HuH-7 (cell line): ENCODE measurements at places on chromosomes 3 and 15.

GRCh38 chr3:180747805-180748361 lies 68.6 kb upstream of the CCDC39 start:
- no peak for DNase-seq

GRCh38 chr3:193928354-193929209 lies 207.4 kb upstream of the HES1 start:
- no peak for DNase-seq

GRCh38 chr3:16506884-16507577 lies 6.5 kb downstream of the RFTN1 start:
- no peak for DNase-seq

DNA sequence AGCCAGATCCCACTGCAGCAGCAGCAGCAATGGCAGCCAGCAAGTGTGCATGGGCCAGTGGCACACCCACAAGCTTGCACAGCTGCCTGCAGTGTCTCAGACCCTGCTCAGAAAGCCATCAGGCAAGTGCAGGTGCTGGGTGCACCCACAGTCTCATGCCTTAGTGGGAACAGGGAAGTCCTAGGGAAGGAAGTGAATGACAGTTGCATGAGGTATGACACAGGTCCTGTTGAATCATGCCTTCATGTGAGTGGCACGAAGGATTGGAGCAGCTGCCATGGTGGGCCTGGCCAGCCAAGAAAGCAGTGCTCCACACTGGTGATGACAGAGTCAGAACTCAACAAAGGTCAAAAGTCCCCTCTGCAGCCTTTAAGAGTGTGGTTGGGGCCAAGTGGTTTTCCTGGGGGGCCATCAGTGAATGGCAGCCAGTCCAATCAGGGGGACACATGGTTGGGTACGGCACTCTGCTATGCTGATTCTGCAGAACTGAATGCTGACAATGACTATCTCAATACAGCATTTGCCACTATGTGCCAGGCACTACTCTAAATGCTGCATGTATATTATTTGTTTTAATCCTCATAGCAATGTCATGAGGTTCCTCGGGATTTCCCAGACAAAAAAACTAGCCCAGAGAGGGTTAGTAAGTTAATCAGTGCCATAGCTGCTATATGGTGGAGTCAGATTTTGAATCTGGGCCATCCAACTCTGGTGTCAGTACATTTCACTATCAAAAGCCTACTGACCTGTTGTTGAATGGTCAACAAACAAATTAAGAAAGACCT lies 94.3 kb downstream of the AQP9 start:
- DNase-seq: no peak

DNA sequence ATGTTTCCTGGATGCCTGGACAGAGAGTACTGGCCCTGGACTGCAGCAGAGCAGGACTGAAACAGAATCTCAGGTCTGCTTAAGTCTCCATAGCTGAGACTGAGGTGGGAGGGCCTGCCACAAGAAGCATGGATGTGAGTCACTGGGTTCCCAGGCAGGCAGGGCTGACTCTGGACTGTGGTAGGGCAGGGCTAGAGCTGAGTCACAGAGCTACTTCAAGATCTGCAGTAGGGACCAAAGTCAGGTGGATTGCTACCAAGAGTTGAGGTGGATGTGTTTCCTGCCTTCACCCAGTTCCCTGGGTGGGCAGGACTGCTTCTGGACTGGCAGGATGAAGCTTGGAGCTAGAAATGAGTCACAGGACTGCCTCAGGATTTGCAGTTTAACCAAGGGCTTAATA lies 282.9 kb downstream of the AGBL1 start:
- DNase-seq: no peak

- DNase-seq: no peak
Observed at GRCh38 chr15:95266451-95267061, 1035.2 kb downstream of the MCTP2 start.

- DNase-seq: no peak
Observed at GRCh38 chr3:47577583-47578118, 1.0 kb downstream of the CSPG5 start.

DNA sequence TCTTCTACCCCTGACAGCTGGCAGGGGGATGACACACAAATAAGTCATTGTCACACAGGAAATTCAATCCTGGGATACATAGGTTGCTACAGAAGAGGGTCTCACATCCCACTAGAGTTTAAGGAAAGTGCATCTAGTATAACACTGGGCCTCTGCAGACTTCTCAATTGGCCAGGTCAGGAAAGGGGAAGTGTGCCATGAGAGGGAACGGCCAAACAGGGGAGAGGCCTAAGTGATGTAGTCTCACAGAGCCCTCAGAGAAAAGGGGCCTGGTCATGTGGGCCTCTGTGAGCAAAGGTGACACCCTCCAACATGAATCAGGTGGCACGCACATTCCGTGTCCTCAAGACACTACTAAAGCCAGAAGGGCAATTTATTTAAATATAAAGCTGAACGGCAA lies 11.2 kb downstream of the ZXDC start:
- no peak for DNase-seq

DNA sequence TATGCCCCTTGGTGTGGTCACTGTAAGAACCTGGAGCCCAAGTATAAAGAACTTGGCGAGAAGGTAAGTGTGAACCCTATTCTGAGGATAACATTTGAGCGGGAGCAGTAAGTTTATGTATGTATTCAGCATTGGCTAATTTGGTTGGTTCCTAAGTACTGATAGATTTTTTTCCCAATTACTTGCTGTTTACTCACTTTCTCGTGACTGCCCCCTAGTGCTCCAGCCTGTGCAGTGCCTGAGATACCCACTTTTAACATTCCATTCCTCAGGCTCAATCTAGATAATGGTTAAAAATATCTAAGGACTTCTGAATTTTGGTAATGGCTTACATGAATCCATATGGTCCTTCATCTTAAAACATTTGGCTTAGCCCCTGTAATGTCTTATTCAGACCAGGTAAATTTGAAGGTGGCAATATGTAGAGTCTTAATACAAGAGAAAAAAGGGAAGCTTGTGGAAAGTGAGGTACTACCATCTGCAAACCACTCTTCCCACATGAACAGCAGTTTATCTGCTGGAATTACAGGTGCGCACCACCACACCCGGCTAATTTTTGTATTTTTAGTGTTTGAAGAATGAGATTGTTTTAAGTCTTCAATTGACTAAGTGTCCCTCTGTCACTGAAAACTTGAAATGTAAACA lies 7.1 kb downstream of the ELL3 start:
- DNase-seq: peak; percentile 44

- DNase-seq: no peak
Observed at GRCh38 chr15:38211249-38211648, 41.4 kb upstream of the SPRED1 start.

GRCh38 chr3:124620600-124621063 lies 109.6 kb upstream of the UMPS start:
- peak; percentile 71 for DNase-seq

DNA sequence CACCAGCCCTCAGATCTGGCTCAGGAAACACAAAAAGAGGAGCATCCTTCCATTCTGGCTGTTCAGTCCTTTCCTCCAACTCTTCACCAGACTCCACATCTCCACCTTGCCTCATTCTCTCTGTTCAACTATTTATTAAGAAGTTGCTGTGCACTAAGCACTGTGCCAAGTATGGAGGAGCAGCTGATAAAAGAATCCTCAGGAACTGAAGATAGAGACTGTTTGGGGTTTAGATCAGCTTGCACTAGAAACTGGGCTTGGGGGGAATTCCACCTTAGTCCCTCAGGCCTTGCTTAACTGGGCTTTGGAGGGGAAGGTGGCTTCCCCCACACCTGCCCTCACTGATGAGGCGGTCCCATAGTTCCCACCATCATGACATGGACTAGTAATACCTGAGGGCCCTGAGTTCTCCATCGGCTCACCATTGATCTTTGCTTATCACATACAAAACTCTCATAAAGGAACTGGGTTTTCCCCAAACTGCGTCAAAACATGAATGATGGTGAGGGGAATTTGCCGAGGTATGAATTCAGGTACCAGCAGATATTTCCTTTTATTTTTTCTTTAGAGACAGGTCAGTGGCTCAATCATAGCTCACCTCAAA lies 1.7 kb upstream of the CCR8 start:
- DNase-seq: no peak

DNA sequence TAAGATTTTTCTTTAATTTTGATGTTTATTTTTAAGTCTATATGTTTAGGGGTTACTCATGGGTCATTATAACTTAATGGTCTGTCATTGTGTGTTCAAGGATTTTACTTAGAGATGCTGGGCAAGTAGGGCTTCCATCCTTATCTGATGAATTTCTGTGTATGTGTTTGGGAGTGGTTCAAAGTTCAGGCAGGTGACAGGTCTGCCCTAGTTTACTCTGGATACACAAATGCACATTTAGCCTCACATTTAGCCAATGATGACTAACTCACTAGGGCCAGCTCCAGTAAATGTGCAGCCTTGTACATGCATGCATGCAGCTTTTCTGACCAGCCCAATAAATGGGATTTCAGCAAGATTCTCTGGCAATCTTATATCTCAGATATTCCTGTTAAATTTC lies 554.1 kb downstream of the SI start:
- peak; percentile 10 for DNase-seq

GRCh38 chr15:92683511-92683834 lies 27.9 kb upstream of the FAM174B start:
- peak; percentile 43 for DNase-seq

DNA sequence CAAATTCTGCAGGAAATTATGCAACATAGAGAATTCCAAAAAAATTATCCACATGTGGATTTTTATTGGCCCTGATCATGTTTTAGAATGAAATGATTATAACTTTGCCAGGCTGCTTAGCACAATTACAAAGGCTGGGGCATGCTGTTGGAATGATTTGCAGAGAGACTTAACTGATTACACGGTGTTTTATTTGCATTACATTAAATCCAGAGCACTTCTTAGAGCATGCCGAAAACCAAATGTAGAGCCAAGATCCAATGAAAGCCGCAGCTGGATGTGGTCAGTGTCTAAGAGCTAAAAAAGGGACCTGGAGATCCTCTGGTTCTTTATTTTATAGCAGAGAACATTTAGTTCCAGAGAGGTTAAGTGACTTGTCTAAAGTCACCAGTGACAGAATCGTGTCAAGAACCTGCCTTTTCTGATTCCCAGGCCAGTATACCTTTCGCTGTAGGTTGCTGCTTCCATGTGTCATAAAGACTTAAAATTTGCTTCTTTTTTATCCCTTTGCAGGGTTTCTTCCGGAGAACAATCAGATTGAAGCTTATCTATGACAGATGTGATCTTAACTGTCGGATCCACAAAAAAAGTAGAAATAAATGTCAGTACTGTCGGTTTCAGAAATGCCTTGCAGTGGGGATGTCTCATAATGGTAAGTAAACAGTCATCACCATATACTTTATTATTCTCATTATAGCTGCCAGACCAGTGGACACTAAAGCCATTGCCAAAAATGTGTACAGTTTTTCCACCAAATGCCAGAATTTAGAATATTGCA lies 92.0 kb upstream of the TSEN2 start:
- DNase-seq: no peak

GRCh38 chr15:60605879-60606307 lies 127.0 kb upstream of the ICE2 start:
- no peak for DNase-seq

GRCh38 chr15:100093211-100094126 lies 248.3 kb downstream of the ADAMTS17 start:
- DNase-seq: no peak

- no peak for DNase-seq
Observed at GRCh38 chr15:68829068-68829467, 8.4 kb upstream of the ANP32A start.

GRCh38 chr3:162721736-162722135 lies 1225.1 kb downstream of the OTOL1 start:
- no peak for DNase-seq

GRCh38 chr3:65837604-65838003 lies 201.1 kb downstream of the MAGI1 start:
- DNase-seq: no peak

- DNase-seq: no peak
Observed at GRCh38 chr3:169923189-169923588, 11.8 kb downstream of the SAMD7 start.

GRCh38 chr3:101813817-101814440 lies 34.9 kb downstream of the NXPE3 start:
- DNase-seq: no peak

DNA sequence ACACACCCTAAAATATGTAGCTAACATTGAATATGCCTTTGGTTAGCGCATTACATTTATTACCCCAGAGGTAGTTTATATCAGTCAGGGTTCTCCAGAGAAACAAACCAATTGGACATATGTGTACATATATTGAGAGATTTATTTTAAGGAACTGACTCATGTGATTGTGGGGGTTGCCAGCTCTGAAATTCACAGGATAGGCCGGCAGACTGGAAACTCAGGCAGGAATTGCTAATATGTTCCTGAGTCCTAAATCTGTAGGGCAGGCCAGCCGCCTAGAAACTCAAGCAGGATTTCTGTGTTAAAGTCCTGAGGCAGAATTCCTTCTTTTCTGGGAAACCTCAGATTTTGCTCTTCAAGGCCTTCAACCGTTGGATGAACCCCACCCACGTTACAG lies 189.7 kb downstream of the CDIN1 start:
- DNase-seq: no peak

- no peak for DNase-seq
Observed at GRCh38 chr3:19467761-19468160, 319.5 kb downstream of the KCNH8 start.

DNA sequence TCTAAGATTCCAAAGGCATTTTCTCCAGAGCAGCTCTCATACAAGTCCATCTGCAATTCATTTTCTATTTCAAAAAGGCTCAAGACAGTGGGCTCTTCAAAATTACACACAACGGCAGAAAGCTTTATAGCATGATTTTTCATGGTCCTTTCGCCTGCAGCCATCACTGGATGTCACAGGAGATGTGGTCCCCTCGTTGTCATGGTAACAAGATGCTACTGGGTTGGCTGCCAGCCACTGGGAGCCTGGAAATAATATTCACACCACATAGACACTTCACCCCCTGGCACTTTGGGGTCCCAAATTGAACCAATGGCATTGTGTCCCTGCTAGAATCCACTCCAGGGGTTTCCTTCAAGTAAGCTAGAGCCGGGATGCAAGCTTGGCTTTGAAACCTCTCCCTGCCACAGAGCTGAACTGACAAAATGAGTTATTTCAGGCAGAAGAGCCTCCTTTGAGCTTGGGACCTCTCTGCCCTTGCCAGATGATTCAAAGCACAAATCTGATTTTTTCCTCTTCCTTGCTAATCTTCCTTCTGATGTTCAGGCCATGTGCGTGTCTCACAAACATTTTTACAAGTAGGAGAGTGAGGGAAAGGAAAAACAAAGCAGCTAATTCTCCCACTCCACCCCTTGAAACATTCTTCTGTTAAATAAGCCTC lies 512.6 kb upstream of the ADAMTS9 start:
- no peak for DNase-seq
